ENCODE measurements at places on chromosomes 5 and 9. TPM values are rescaled to one million over a fixed set of nuclear protein-coding genes. Genes with fewer than 3 reads are reported as not detected.

Gene PRDM9
- total RNA-seq: not detected

Gene NTRK2
- 0.41 TPM for total RNA-seq

Gene FRRS1L
- not detected for total RNA-seq

Gene PCDHB7
- total RNA-seq: not detected

Gene C5orf52
- total RNA-seq: not detected

Gene ADRA1B
- total RNA-seq: not detected

Gene ANKRD34B
- total RNA-seq: not detected

DNA sequence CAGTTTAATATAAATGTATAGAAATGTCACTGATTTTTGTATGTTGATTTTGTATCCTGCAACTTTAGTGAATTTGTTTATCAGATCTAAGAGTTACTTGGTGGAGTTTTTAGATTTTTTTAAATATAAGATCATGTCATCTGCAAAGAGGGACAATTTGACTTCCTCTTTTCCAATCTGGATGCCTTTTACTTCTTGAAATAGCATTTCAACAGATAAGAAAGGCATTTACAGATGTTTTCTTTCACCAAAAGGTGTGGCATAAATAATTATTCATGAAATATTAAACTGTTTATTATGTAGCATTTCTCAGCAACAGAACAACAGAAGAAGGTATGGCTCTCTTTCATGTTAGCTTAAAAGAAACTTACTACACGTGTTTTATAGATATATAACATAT is 34.9 kb upstream of the NIPBL start:
- H3K27ac ChIP-seq: no peak overlapping the region
- H3K4me1 ChIP-seq: peaks cover 9% of the 10 kb centered on the region
- no peak for DNase-seq
- H3K27me3 ChIP-seq: no peaks in the 10 kb centered on the region
- H3K4me3 ChIP-seq: no peak overlapping the region

- no peaks in the 10 kb centered on the region for H3K36me3 ChIP-seq
- H3K4me1 ChIP-seq: no peaks in the 10 kb centered on the region
- H3K4me3 ChIP-seq: no peak overlapping the region
Observed at GRCh38 chr5:149406203-149406978, 27.3 kb upstream of the IL17B start.

- H3K4me1 ChIP-seq: no peaks in the 10 kb centered on the region
- no peak for DNase-seq
- no peaks in the 10 kb centered on the region for H3K36me3 ChIP-seq
- H3K27me3 ChIP-seq: no peaks in the 10 kb centered on the region
- no peak overlapping the region for H3K27ac ChIP-seq
Observed at GRCh38 chr9:97873882-97874281, 20.9 kb downstream of the FOXE1 start.

DNA sequence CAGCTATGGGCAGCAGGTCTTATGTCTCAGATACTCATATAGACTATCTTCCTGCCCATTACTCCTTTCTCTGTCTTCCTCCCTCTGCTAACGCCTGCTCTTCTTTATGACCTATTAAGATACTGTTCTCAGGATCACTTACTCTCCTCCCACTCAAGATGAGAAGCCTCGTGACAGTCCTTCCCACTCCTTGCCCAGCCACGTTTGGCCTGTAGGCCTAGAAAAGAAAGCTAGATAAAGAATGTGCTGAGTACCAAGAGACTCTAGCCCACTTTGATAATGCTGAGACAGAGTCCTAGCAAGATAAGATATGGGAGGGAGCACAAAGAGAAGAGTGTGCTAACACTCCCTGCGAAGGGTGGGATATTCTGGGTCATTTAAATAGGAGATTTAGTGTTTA is 6.8 kb upstream of the DENND4C start:
- H3K4me3 ChIP-seq: no peak overlapping the region
- peaks cover 2% of the 10 kb centered on the region for H3K36me3 ChIP-seq
- no peaks in the 10 kb centered on the region for H3K4me1 ChIP-seq

GRCh38 chr5:74206579-74207550 is 433.7 kb downstream of the ENC1 start:
- peaks cover 2% of the 10 kb centered on the region for H3K4me1 ChIP-seq
- H3K27me3 ChIP-seq: peaks cover 26% of the 10 kb centered on the region
- H3K4me3 ChIP-seq: no peak overlapping the region
- H3K27ac ChIP-seq: no peak overlapping the region
- no peaks in the 10 kb centered on the region for H3K36me3 ChIP-seq

DNA sequence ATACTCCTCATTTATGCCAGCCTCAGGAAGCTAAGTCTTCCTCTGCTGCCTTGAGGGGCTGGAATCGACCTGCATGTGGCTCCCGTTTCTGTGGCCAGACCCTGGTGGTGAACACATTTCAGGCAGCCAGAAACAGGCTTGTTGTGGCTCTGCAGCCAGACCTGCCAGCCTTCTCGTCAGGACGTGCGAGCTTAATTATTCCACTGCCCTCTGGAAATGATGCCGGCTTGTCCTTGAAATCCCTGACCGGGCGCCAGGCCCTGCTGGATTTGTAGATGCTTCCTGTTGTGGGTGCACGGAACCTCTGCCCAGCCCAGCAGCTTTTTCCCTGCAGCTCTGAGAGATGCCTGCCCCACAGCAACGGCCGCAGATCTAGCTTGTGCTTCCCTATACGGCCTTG is 41.6 kb downstream of the PDZD2 start:
- H3K36me3 ChIP-seq: no peaks in the 10 kb centered on the region
- peaks cover 16% of the 10 kb centered on the region for H3K27me3 ChIP-seq
- H3K4me3 ChIP-seq: no peak overlapping the region

GRCh38 chr5:115977988-115978387 is 15.7 kb downstream of the LVRN start:
- no peak overlapping the region for H3K4me3 ChIP-seq
- no peaks in the 10 kb centered on the region for H3K4me1 ChIP-seq
- peaks cover 26% of the 10 kb centered on the region for H3K27me3 ChIP-seq
- no peak for DNase-seq
- no peaks in the 10 kb centered on the region for H3K36me3 ChIP-seq

- no peak overlapping the region for H3K27ac ChIP-seq
- H3K4me3 ChIP-seq: no peak overlapping the region
- H3K27me3 ChIP-seq: peaks cover 7% of the 10 kb centered on the region
- no peaks in the 10 kb centered on the region for H3K4me1 ChIP-seq
- H3K36me3 ChIP-seq: no peaks in the 10 kb centered on the region
- DNase-seq: no peak
Observed at GRCh38 chr5:150060471-150060870, 25.9 kb downstream of the CSF1R start.

DNA sequence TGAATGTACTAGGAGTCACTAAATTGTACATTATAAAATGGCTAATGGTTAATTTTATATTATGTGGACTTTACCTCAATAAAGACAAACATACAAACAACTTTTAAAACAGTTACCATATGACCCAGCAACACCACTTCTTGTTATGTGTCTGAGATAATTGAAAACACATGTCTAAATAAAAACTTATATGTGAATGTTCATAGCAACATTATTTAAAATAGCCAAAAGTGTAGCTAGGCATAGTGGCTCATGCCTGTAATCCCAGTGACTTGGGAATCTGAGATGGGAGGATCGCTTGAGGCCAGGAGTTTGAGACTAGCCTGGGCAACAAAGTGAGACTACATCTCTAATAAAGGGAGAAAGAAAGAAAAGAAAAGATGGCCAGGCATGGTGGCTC is 22.9 kb downstream of the SLC35A4 start:
- no peak overlapping the region for H3K4me3 ChIP-seq
- H3K4me1 ChIP-seq: no peaks in the 10 kb centered on the region
- no peaks in the 10 kb centered on the region for H3K27me3 ChIP-seq
- no peak for DNase-seq
- no peak overlapping the region for H3K27ac ChIP-seq
- H3K36me3 ChIP-seq: no peaks in the 10 kb centered on the region

- no peak overlapping the region for H3K4me3 ChIP-seq
- no peak overlapping the region for H3K27ac ChIP-seq
- peak; percentile 48 for DNase-seq
- H3K4me1 ChIP-seq: peaks cover 38% of the 10 kb centered on the region
- peaks cover 11% of the 10 kb centered on the region for H3K36me3 ChIP-seq
- H3K27me3 ChIP-seq: peaks cover 46% of the 10 kb centered on the region
Observed at GRCh38 chr9:88922091-88922490, 69.2 kb upstream of the S1PR3 start.

GRCh38 chr9:128203707-128204551 is 750 bp downstream of the DNM1 start:
- H3K27ac ChIP-seq: no peak overlapping the region
- no peaks in the 10 kb centered on the region for H3K36me3 ChIP-seq
- peaks cover 22% of the 10 kb centered on the region for H3K4me1 ChIP-seq
- peaks cover 20% of the 10 kb centered on the region for H3K27me3 ChIP-seq
- DNase-seq: peak; percentile 23
- peak overlapping the region; percentile 71 for H3K4me3 ChIP-seq

GRCh38 chr5:9062873-9063272 is 483.0 kb downstream of the SEMA5A start:
- H3K27me3 ChIP-seq: no peaks in the 10 kb centered on the region
- H3K4me1 ChIP-seq: no peaks in the 10 kb centered on the region
- H3K36me3 ChIP-seq: no peaks in the 10 kb centered on the region
- H3K27ac ChIP-seq: no peak overlapping the region
- no peak overlapping the region for H3K4me3 ChIP-seq

DNA sequence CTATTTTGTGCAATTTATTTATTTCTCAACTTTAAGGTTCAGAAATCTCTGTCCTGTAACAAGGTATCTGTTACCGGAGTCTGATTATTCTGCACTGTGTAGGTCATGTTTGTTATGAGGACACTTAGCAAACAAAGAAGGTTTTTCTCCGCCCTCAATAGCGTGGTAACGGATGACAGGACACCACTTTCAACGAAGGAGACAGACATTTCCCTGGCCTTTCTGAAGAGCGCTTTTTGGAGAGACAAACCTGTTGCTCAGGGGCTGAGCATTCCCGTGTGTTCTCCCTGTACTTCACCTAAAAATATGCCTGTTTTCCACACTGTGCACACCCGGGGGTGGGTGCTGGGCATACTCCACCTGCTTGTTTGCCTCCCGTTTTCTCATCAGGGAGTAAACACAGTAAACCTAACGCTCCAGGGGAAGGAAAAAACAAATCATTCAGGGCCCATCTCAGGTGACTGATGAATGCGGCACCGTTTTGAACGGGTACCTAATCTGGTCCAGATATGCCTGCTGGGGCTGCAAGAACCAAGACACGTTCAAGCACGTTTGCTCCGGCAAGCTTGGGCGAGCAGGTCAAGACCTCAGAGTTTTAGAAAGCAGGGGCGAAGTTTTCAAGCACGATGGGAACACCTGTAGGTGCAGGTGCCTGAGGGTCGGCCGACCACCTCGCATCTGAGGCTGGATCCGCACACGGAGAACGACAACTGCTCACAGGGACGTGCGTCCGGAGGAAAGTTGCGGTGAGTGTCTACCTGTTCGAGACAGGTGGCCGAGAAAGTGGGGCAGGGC is 859 bp downstream of the RETREG1 start:
- peak overlapping the region; percentile 89 for H3K27ac ChIP-seq
- H3K36me3 ChIP-seq: peaks cover 3% of the 10 kb centered on the region
- peak overlapping the region; percentile 96 for H3K4me3 ChIP-seq
- H3K4me1 ChIP-seq: peaks cover 54% of the 10 kb centered on the region
- no peaks in the 10 kb centered on the region for H3K27me3 ChIP-seq
- no peak for DNase-seq

- peak overlapping the region; percentile 83 for H3K27ac ChIP-seq
- H3K36me3 ChIP-seq: peaks cover 3% of the 10 kb centered on the region
- H3K27me3 ChIP-seq: no peaks in the 10 kb centered on the region
Observed at GRCh38 chr9:71780953-71781352, 12.6 kb upstream of the CEMIP2 start.

Measured in activated T-cell treated with anti-CD3 and anti-CD28 coated beads, Interleukin-2, amount 50 U/mL, for 72 hours (primary cell).